T-cell (primary cell): ENCODE measurements at places on chromosomes 11 and 22. TPM values are rescaled to one million over a fixed set of nuclear protein-coding genes. Genes with fewer than 3 reads are reported as not detected.
A peak's percentile ranks its signal among the peaks of the same experiment; 100 is the strongest.

RAB36 gene
- total RNA-seq, result 0.47 TPM

B4GALNT4 gene
- 2.8 TPM for total RNA-seq

SLC5A1 gene
- not detected for total RNA-seq

DNA sequence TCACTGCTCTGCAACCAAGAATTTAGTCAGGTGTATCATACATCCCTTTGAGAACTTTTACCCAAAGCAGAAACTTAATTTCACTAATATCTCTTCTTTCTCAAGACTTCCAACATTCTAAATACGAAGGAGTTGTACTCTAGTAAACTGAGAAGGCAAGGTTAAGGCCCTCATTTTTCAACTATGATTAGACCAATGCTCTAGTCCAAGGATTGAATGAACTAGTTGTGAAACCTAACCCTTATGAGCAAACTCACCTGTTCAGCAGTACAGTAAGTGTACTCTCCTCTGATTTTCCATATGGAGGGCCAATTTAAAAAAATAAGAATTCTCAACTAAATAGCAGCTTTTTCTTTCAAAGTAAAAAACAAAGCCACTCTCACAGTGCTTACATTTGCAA lies 180.0 kb upstream of the C11orf58 start:
- H3K27ac ChIP-seq, result no peak overlapping the region
- H3K27me3 ChIP-seq, result no peaks in the 10 kb centered on the region
- no peak overlapping the region for H3K4me3 ChIP-seq
- DNase-seq, result no peak

- H3K27ac ChIP-seq, result peak within 1 kb of the TSS; percentile 79
- H3K4me3 ChIP-seq, result peak within 1 kb of the TSS; percentile 51
- H3K27me3 ChIP-seq, result no peaks in the 10 kb centered on the region
- no peak for DNase-seq
- H3K36me3 ChIP-seq, result no peaks in the 10 kb centered on the region
- peaks cover 25% of the 10 kb centered on the region for H3K4me1 ChIP-seq
These were observed at the start of gene P2RX6 for GRCh38 chr22:21014726-21015465. Gene P2RX6 (plus strand): TSS chr22:21015165. CDS start chr22:21015175, 10 bp downstream.

- H3K36me3 ChIP-seq, result no peaks in the 10 kb centered on the region
- H3K27me3 ChIP-seq, result no peaks in the 10 kb centered on the region
- no peak overlapping the region for H3K4me3 ChIP-seq
- DNase-seq, result peak; percentile 32
- H3K4me1 ChIP-seq, result peaks cover 46% of the 10 kb centered on the region
These were observed 64.8 kb downstream of the STIM1 start for GRCh38 chr11:3920148-3920852.

DNA sequence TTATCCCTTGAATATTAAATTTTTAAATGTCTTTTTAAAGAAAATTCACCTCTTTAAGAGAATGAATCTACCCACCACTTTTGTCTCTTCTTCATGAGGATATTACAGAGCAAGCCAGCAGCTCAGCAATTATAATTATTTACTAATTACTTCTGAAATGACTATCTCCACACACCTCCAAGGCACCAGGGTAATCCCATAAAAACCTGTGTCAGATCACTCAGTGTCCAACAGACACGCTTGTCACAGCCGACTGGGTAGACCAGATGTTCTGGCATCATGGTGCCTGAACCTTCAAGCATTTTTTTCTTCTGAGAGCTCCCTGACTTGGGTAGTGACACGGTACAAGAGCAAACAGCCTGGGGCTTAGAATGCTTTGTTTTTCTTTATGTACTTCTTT lies 61.4 kb downstream of the EFCAB6 start:
- DNase-seq, result no peak
- no peak overlapping the region for H3K27ac ChIP-seq
